ENCODE measurements at places on chromosomes 2 and 18.

DNA sequence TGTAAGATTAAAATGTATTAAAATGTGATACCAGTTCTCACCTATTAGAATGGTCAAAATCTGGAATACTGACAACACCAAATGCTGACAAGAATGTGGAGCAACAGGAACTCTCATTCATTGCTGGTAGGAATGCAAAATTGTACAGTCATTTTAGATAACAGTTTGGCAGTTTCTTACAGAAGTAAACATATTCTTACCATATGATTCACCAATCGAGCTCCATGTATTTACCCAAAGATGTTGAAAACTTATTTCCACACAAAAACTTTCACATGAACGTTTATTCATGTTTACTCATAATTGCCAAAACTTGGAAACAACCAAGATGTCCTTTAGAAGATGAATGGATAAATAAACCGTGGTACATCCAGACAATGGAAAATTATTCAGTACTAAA, 1193.5 kb upstream of the ACVR2A start:
- no peak for DNase-seq

DNA sequence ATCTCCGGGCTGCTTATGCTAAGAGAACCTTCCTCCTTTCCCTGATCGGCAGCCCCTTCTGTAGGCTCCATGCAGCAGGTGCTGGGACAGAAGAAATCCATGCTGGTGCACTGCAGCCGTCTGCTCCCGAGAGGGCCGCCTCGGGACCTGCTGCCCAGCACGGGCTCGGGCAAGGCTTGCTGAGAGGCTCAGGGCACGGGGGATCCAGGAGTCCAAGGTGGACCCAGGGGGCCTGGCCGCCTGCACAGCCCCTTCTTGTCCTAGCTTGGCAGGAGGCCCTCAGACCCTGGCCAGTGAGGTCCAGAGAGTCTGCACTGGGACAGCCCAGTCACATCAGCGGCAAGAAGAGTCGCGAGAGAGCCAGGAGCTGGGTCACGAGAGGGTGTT, 13.3 kb upstream of the DUSP2 start:
- DNase-seq, result no peak

- no peak for DNase-seq
Observed at GRCh38 chr2:198065322-198065721, 260.9 kb downstream of the PLCL1 start.

GRCh38 chr2:181046833-181047232, 66.4 kb downstream of the UBE2E3 start:
- no peak for DNase-seq

DNA sequence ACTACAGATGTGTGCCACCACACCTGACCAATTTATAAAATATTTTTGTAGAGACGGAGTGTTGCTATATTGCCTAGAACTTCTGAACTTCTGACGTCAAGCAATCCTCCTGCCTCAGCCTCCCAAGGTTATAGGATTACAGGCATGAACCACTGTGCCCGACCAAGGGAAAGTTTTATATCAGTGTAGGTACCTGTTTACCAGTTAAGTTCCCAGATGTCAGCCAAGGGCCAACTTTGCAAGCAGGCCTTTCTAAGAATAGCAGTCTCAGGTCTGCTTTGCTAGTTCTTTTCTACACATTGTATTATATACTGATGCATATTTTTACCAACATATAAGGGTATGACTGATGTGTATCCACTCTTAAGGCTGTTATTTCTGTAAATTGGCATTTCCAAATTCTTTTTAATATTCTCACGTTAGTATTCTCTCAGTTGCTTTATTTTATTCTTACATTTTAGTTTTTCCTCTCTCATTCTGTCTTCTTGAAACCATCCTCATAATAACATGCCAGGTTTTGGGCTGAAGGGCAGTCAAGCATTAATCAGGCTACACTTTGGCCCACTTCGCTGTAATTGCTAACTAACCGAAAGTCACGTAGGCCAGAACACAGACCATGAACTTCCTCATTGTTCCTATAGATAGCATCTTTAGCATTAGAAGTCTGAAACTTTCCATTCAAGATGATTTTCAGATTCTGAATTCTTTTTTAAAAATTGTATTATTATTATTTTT, 25.0 kb upstream of the CXXC1 start:
- no peak for DNase-seq

GRCh38 chr18:26487437-26487836, 60.9 kb downstream of the KCTD1 start:
- no peak for DNase-seq

GRCh38 chr18:79825913-79826312, 28.2 kb downstream of the KCNG2 start:
- DNase-seq, result no peak

DNA sequence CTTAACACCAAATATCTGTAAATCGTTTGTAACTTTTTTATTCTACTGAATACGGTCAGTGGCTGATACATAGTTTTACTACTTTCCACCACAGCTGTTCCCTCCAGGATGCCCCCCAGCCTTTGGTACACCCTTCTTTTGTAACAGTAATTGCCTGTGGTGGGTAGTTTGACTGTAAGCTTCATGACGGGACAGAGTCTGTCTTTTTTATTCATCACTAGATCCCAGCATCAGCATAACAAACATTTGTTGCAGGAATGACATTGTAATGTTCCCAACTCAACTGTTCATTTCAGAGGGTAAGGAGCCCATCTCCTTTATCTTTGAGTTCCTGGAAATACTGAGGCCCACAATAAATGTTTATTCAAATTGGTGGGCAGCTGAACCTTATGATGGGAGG, 67.5 kb downstream of the MBOAT2 start:
- no peak for DNase-seq

GRCh38 chr2:85750587-85751575, 2.9 kb upstream of the ATOH8 start:
- peak; percentile 72 for DNase-seq

DNA sequence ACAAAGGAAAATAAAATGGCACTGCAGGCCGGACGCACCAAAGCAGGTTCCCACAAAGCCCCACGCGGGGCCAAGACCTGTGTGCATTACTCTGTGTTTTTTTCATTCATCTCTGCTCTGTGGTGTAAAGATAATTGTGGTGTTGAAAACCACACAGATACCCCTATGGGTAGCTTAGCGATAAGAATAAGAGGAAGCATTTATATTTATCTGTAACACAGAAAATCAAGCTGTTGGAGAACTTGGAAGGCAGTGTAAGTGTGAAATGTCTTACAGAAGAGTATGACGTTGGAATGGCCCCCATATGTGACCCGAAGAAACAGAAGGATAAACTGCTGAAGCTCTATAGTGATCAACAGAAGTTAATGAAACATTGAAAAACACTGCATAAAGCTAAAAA, 20.3 kb upstream of the MARCO start:
- DNase-seq, result no peak

DNA sequence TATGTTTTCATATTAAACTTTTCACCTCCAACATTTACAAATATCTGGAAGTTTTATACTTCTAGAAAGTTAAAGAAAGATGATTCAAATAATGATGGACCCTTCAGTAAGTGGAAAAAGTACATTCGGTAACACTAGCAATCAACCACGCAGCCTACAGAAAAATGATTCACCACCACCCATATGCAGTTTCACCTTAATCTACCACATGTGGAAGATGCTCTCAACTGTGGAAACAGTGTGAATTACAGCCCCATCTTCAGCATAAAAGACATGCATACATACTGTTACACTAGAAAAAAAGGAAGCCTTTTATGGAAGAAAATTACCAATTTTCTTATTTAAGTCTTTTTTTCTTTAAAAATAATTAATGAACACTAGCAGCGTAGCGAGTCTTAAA, 1.1 kb downstream of the SLC38A11 start:
- no peak for DNase-seq

DNA sequence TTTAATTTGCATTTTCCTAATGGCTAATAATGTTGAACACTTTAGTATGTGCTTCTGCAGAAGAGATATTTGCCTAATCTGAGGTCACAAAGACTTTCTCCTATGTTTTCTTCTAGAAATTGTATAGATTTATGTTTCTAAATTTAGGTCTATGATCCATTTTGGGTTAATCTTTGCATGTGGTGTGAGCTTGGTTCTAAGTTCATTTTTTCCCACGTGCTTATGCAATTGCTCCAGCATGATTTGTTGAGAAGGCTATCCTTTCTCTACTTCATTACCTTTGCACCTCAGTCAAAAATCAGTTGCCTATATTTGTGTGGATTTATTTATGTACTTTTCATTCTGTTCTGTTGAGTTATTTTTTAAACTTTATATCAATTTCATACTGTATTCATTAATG, 15.0 kb upstream of the RNF103 start:
- no peak for DNase-seq

- no peak for DNase-seq
Observed at GRCh38 chr2:221267773-221268425, 304.2 kb downstream of the EPHA4 start.

DNA sequence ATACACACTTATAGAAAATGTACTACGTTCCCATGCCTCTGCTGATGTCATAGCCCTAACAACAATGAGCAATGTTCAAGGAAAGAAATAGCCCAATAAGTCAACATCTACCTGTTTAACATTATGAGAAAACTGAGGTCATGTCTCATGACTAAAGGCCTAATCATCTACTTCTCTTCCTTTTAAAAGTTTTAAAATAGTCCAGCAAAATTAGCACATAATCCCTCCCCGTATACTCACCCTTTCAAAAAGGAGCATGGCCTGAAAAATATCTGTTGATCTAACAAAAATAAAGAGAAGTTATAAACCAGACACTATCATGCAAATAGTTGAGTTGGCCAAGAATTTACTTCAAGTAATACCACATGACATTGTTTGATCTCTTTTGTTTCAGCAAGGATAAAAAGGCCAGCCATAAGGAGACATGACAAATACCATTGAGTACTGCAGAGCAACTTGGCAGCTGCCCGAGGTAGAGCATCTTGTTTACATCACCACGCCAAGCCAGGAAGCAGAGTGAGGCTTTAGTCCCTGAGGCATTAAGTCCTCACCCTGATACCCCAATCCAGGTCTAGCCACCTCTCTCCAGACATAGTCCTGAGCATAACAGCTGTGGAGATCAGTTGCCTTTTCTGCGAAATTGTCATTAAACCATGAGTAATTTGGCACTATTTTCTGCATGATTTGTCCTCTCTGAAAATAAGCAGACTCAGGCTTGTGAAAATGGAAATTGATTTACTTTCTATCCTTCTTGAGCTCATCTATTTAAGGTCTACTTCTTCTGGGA, 137.4 kb upstream of the ETAA1 start:
- DNase-seq, result peak; percentile 31

DNA sequence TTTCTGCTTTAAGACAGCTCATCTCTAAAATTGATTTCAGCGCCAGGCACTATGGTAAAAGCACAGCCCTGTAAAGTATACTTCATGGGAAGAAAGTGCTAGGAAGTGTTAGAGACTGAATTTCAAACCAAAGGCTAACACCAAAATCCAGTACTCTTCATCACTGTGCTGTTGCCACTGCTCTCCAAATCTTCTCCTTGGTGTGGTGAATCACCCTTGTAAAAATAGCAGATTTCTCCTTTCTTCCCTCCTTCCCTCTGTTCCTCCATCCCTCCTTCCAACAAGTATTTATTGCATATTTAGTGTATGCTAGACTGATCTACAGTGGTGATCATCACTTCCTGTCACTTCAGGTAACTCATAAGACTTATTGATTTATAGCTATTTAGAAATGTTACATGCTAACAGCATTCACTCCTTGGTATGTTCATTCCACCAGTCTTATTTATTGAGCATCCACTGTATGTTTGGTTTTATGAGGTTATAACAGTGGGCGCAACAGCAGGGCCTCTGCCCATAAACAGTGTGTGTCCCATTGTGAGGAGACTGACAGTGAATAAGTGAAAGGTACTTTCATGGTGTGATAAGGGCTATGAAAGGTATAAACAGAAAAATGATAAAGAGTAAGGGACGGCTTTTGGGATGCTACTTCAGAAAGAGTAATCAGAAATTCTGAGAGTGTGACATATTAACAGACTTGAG, 20.0 kb downstream of the KDM3A start:
- no peak for DNase-seq

DNA sequence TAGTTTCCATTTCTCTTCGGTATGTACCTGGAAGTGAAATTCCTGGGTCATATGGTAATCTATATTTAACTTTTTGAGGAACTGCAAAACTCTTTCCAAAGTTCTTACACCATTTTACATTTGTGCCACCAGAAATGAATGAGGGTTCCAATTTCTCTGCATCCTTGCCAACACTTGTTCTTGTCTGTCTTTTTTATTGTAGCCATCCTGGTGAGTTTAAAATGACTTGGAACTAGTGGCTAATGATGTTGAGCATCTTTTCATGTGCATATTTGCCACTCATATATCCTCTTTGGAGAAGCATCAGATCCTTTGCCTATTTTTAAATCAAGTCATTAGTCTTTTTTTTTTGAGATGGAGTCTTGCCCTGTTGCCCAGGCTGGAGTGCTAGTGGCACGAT, 59.4 kb downstream of the MALT1 start:
- DNase-seq, result no peak

DNA sequence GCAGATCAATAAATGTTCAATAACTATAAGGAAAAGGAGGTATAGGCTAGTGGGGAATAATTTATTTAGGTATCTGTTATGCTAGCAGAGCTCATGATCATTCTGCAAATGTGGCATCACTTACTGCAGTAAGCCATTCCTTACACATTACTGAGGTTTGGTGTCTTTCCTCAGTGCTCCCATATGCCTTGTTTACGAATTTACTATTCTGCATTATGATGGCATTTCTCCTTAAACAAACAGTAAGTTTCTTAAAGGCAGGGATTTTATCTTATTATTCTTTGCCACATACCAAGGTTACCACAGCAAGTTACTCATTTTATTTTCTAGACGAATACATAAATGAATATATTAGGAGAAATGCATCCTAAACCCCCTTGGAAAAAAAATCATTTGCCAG, 88.4 kb downstream of the DSEL start:
- peak; percentile 8 for DNase-seq

- no peak for DNase-seq
Observed at GRCh38 chr18:79106084-79106483, 36.9 kb downstream of the ATP9B start.

Data from AG20443 (cell line).